ENCODE measurements at places on chromosomes 3 and 15. TPM values are rescaled to one million over a fixed set of nuclear protein-coding genes. Genes with fewer than 3 reads are reported as not detected.
A peak's percentile ranks its signal among the peaks of the same experiment; 100 is the strongest.

Gene ILDR1
- total RNA-seq, result not detected

GRCh38 chr3:140630366-140630765 is 47.5 kb upstream of the TRIM42 start:
- H3K27ac ChIP-seq, result no peak overlapping the region
- H3K27me3 ChIP-seq, result no peaks in the 10 kb centered on the region
- H3K4me3 ChIP-seq, result no peak overlapping the region
- H3K36me3 ChIP-seq, result no peaks in the 10 kb centered on the region
- DNase-seq, result no peak

- no peaks in the 10 kb centered on the region for H3K36me3 ChIP-seq
- no peak overlapping the region for H3K4me3 ChIP-seq
- no peak overlapping the region for H3K27ac ChIP-seq
- H3K4me1 ChIP-seq, result no peaks in the 10 kb centered on the region
- peak; percentile 71 for DNase-seq
These were observed 44.0 kb downstream of the EIF4E3 start for GRCh38 chr3:71681224-71681668.

DNA sequence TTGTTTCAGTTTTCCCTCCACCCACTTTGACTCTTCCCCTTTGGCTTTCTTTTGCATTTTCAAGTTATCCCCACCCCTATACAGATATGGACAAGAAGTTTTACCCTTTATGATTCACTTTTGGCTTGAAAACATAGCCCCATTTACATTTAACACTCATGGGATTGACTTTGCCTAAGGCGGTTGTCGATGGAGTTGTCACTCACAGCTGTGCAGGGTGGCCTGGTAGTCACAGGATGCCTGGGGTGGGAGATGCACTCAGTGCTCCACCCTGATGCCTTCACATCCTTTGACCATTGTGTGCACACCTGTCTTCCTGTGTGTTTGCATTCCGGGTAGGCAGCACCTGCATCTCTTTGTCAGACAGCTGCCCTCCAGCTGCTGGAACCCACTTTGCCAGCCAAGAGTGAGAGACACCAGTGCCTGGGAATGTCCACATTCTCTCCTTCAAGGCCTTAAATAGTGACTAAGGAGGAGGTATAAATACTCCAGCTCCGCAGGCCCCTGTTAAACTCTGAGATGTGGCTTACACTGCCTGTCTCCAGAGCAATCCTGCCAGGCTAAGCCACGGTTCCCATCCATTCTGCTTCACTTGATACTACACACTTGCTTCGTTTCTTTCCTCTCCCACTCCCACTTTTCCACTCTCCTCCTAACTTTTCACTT is 191.5 kb upstream of the SLC24A5 start:
- no peaks in the 10 kb centered on the region for H3K27me3 ChIP-seq
- H3K27ac ChIP-seq, result no peak overlapping the region
- no peaks in the 10 kb centered on the region for H3K4me1 ChIP-seq

Data from ascending aorta (tissue), 2 donors.